ENCODE measurements at places on chromosomes 7 and 10. TPM values are rescaled to one million over a fixed set of nuclear protein-coding genes. Genes with fewer than 3 reads are reported as not detected.

Gene FAM20C
- 4.7 TPM for total RNA-seq

Gene UPK3B
- 3.3 TPM for total RNA-seq

Gene ELFN1
- total RNA-seq, result not detected

Gene SEC61A2
- 12.2 TPM for total RNA-seq

Gene TMEM178B
- total RNA-seq, result 0.76 TPM

Gene HOXA4
- not detected for total RNA-seq

Gene ZNF438
- 4.1 TPM for total RNA-seq

Gene DNMBP
- total RNA-seq, result 4.0 TPM

Gene INTS15
- 62.1 TPM for total RNA-seq

Gene FANK1
- 0.72 TPM for total RNA-seq

Gene FKBP6
- not detected for total RNA-seq

Gene RBM20
- not detected for total RNA-seq

Gene VIPR2
- total RNA-seq, result 0.17 TPM

Gene ORAI2
- 29.0 TPM for total RNA-seq

Gene IFIT2
- 10.4 TPM for total RNA-seq

Gene FFAR4
- not detected for total RNA-seq

Gene NEUROD6
- total RNA-seq, result not detected

Gene CRYGN
- total RNA-seq, result not detected

Gene NODAL
- total RNA-seq, result not detected

Gene GSTO2
- total RNA-seq, result 1.6 TPM

Gene UNC5B
- not detected for total RNA-seq

Gene SHH
- not detected for total RNA-seq

Gene GCK
- total RNA-seq, result 0.33 TPM

Gene EEPD1
- total RNA-seq, result 6.3 TPM

Gene CRCP
- total RNA-seq, result 32.8 TPM

Gene SPDYE1
- total RNA-seq, result not detected
